ENCODE measurements at places on chromosomes 5 and 9. TPM values are rescaled to one million over a fixed set of nuclear protein-coding genes. Genes with fewer than 3 reads are reported as not detected.

- no peak for DNase-seq
Observed at GRCh38 chr5:99305045-99305580, 376.3 kb upstream of the CHD1 start.

DNA sequence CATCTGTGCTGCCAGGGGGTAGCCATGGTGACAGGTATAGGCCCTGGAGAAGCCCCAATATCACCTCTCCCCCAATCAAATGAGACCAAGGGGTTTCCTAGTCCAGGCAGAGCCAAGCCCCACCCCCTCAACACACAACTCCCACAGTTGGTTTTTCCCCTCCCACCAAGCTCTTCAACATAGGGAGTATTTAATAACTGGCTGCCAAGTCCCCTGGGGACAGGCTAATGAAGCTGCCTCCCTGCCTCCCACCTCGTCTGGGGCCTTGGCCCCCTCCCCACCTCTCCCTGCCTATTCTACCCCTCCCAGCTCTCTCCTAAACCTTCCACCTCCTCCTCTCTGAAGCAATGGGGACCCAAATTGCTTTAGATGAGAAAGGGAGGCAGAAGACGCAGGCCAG is 23.4 kb downstream of the CPLX2 start:
- no peak for DNase-seq

- no peak for DNase-seq
Observed at GRCh38 chr9:72635197-72635596, 113.8 kb downstream of the TMC1 start.

Gene FGFR4
- 78.1 TPM for total RNA-seq

DNA sequence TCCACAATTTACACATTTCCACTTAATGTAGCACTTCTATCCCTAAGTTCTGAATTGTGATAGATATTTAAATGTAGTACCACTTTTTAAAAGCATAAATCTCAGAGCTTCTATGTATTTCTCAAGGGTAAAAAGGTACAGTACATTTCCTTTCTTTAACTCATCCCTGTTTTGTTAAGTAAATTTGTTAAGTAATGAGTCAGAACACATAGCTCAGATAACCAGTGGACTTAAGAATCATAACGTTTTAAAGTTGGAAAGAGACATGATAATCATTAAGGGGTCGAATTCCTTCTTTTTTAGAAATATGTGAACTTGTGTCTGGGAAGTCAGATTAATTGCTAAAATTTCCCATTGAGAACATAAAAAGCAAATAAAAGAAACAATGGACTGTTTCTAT is 810.2 kb upstream of the NUDT12 start:
- DNase-seq = no peak

DNA sequence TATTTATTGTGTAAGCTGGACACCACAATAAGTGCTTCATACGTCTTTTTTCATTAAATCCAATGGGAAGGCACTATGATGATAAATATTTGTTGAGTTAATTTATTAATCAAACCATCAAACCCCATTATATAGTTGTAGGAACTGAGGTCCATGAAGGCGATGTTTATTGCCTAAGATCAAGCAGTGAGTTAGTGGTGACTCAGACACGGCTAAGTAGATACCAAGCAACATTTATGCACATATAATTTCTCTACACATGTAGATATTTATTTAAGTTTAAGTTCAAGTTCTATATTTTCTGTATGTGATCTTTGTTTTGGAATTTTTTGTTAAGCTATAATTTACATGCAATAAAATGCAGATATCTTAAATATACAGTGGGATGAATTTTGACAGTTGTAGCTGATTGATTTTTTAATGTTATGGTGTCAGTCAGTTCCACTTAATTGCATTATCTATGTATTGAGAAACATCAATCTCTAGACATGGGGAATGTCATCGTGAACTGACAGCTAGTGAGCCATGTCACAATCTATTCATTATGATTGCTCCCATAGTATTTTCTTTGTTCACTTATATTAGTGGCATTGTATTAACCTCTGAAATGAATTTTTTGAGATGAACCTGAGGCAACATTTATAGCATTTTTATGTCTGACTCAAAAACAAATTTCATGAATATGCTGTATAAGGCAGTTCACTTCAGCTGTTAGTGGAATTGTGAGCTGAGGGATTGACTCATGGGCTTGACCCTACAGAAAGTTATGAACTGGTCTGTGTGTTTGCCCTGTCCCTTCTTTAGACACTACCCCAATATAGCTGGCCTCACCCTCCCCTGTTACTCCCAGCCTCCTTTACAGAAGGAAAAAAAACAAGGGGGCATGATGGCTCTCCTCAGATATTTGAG is 11.9 kb upstream of the GARNL3 start:
- DNase-seq = no peak

DNA sequence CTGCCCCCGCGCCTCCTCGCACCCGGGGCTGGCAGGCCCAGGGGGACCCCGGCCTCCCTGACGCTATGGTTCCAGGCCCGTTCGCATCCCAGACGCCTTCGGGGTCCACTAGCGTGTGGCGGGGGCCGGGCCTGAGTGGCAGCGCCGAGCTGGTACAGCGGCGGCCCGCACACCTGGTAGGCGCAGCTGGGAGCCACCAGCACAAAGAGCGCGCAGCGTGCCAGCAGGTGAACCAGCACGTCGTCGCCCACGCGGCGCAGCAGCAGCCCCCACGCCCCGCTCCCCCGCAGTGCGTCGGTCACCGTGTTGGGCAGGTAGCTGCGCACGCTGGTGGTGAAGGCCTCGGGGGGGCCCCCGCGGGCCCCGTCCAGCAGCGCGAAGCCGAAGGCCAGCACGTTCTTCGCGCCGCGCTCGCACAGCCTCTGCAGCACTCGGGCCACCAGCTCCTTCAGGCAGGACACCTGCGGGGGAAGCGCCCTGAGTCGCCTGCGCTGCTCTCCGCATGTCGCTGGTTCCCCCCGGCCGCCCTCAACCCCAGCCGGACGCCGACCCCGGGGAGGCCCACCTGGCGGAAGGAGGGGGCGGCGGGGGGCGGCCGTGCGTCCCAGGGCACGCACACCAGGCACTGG is 548 bp downstream of the TERT start:
- DNase-seq = no peak

Gene ADRA1B
- total RNA-seq = not detected

Gene CD14
- total RNA-seq = 0.42 TPM

DNA sequence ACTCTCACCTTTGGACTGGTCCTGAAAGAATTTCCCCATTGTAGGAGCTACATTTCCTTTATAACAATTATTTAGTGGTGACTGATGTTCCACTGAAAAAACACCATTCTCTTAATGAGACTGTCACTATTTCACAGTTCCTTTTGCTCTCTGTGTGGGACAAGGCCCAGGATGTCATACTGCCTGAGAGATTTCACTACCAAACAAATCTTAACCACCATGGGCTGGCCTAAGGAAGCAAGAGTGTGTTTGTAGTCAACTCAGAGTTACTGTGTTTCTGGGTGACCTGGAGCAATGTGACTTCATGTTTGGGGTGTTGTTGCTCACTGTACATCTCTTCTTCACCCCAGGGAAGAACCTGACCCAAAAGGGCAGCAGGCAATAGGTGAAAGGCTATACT is 50.1 kb upstream of the ZNF608 start:
- no peak for DNase-seq

- no peak for DNase-seq
Observed at GRCh38 chr9:94175669-94176068, 83.4 kb upstream of the ZNF169 start.

DNA sequence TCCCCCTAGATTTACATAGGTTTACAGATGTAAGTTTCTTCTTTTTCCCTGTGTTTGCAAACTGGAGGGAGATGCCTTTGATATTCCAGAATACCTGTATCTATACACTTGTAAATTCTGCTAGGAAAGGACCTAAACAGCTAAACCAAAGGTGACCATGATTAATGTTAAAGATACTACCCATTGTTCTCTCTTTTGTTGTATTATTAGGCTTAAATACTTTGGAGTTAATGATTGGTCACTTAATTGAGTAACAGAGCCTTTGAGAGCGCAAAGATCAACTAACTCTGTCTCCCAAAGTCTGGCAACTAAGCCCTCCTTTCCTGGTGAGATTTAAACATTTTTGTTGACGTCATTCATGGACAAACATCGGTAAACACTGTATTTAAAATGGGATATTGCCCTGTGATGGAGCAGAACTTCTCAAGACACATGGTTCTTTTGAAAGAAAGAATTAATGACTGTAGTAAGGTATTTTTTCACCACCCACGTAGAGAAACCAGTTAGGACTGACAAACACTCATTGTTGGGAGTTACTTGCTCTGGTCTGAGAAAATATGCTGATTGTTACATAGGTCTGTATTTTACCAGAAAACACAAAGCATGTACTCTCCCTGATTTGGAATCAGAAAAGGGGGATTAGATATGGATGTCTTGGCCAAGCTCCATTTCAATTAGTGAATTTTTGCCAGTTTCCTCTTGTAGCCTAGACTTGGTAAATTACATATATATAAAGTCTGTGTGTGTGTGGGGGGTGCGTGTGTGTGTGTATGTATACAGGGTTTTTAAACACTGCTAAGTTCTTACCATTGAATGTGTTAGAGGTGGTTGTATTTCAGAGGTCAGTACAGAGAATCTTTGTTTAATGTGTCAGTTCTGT is 4.6 kb downstream of the VCAN start:
- no peak for DNase-seq

DNA sequence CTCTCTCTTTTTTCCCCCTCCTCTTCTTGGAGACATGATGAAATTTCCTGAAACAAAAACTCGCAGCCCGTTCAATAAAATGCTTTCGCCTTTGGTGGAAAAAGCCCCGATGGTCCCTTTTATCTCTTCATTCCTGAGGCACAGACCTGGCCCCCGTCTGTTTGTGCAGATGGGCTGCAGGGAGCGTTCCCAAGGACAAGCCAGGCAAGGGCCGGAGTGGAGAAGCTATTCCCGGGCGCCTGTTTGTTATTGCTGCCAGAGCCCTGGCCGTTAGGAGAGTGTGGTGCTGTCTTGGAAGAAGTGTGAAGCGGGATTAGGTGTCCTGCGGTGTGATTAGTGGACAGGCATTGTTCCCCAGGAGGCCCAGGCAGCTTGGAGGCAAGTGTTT is 71.9 kb downstream of the SMIM23 start:
- DNase-seq = no peak

Gene IL3
- total RNA-seq = not detected

DNA sequence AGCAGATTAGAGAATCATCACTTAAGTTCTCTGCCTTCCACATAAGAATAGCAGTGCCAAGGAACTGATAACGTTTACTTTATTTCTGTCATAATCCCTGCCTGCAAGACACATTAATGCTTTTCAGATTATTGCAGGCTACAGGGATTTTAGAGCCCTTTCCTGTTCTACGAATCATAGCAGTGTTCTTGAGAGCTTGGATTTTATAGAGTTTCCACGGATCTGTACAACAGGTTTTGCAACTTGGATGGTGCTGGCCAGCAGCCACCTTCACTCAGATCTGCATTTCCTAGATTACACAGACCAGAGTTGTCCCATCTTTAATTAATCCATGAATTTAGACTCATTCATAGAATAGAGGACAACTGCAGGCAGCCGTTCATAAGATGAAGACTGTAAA is 38.1 kb downstream of the SLC12A2 start:
- DNase-seq = peak; percentile 3

GRCh38 chr5:59358005-59358861 is 535.3 kb downstream of the PDE4D start:
- DNase-seq = no peak

DNA sequence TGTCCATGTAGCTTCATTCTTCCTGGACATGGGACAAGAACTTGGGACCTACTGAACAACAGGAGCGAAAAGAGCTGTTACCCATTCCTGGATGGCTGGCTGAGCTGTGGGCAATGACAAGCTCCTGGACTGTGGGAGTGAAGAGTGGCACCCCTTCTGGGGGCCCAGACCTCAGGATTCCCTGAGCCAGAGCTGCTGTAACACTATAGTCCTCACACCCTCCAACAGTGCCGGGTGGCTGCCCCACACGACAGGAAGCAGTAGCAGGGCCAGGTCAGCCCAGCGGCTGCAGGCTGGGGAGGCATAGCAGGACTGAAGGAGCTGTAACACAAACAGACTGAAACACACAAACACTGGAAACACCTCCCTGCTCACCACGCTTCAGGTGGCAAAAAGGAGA is 169.7 kb upstream of the IRX2 start:
- no peak for DNase-seq

DNA sequence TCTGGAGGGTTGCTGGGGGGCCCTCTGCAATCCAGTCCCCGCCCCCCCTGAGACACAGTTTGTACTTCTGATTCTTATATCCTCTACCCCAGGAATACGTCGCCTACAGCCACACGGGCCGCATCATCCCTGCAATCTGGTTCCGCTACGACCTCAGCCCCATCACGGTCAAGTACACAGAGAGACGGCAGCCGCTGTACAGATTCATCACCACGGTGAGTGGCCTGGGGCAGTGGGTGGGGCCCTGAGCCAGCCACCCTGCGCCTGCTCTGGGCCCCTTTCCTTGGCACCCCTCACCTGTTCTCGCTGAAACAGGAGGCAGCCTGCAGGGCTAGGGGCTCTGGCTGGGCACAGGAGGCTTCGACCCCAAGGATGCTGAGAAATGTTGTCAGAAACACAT is 24.1 kb upstream of the RPL26L1 start:
- no peak for DNase-seq

GRCh38 chr9:134631881-134632280 is 9.7 kb upstream of the COL5A1 start:
- DNase-seq = no peak

DNA sequence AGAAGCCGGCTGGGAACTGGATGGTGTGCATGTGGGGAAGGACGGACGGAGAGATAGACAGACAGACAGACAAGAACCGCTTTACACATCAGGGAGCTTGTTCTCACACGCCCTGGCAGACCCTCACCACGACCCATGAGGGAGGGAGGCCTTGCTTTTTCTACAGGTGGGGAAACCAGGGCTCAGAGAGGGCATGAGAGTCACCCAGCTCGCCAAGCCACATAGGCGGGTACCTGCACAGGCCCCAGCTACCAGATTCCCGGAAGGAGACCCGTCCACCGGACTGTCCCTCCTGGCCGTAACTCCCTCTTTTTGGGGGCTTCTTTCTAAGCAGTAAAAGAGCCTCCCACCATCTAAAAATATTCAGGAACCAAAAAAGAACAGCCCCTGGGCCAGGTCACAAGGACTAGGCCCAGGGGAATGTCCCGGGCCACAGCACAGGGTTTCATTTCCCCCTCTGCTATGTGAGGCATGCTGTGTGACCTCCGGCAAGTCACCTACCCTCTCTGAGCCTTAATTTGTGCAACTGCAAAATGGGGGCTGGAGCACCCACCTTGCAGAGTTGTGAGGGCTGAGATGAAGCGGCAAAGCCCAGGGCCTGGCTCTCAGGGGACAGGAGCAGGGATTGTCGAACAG is 84.4 kb upstream of the SARDH start:
- DNase-seq = no peak

Gene EXOSC3
- 79.6 TPM for total RNA-seq

GRCh38 chr5:172110921-172111851 is 76.8 kb downstream of the STK10 start:
- no peak for DNase-seq

GRCh38 chr5:38673671-38674071 is 117.2 kb upstream of the LIFR start:
- peak; percentile 6 for DNase-seq

DNA sequence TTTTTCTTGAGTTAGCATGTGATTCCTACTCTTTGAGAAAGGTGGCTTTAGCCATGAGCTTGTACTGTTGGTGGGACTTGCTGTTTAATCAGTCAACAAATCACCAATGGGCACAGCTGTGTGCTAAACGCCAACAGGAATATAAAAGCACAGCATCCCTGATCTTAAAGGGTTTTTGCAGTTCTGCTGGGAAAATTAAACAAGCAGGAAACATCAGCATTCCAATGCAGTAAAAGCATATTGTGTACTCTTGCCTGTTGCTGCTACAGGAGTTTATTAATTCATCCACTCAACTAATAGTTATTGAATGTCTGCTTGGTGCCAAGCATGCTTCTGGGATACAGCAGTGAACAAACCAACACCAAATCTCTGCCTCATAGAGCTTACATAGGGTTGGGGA is 27.4 kb upstream of the F2RL1 start:
- no peak for DNase-seq

Gene SSNA1
- 84.7 TPM for total RNA-seq

Gene POU5F2
- total RNA-seq = 0.44 TPM
